T-helper 1 cell (primary cell): ENCODE measurements at places on chromosomes 7 and 10.

DNA sequence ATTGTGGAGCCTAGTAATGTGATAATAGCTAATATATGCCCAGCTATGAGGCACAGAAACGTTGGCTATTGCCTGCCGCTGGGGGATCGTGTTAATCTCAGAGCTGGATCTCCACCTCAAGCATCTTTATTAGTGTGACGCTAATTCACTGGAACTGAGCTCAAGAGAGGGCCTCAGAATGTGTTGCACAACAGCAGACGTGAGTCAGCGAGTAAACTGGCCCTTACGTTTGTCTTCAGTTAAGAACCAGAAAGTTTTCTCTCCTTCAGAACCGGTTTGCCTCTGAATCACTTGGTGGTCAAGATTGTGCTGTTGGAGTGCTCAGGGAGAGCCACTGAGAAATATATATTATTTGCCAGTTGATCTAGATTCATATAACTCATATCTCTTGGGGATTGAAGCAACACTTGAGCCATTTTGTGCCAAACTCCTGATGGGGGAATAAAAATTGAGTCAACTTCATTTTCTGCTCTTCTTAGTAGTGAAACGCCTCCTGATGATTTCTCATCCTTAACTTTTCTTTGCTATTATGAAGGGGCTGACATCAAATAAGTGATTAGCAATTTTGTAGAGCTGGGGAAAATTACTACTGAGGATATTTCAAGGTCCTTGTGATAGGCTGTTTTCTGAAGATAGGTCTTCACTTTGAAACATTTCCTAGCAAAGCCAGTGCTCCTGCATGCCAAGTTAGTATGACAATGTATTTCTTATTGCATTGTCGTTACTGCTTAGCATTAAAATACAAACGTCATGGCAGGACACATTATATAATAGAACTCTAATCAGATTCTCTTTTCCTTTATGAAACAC, 22.3 kb downstream of the BZW2 start:
- no peak for DNase-seq

DNA sequence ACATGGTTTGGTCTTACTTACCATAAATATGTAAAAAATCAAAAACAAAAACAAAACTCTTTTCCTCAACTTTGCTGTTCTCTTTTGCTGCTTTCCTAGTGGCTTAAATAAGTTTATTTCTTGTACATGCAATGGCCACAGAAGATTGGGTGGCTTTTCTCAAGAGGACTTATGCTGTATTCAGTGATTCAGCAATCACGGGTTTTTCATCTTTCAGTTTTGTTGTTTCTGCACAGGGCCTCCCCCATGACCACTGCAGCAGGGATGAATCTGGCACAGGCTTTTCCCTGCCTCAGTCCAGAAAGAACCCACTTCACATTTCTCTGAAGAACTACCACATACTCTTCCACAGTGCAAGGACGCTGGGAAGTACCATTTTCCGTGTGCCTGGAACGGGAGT, 355.0 kb downstream of the RNLS start:
- no peak for DNase-seq

DNA sequence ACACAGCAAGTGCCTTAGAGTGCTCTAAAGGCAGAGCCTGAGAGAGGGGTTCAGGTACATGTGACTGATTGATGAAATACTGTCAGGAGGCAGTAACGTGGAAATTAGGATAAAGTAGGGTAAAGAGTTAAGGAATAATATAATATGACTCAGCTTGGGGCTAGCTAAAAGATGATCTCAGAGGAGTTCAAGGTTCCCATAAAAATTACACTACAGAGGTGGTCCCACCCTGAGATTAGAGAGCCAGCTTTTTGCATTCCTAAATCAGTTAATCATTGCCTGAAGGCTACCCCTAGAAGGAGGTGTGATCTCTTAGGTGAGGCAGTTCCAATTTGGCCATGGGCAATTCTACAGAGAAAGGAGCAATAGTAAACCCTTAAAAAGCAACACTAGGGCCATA, 5.8 kb downstream of the LIPJ start:
- DNase-seq = no peak

DNA sequence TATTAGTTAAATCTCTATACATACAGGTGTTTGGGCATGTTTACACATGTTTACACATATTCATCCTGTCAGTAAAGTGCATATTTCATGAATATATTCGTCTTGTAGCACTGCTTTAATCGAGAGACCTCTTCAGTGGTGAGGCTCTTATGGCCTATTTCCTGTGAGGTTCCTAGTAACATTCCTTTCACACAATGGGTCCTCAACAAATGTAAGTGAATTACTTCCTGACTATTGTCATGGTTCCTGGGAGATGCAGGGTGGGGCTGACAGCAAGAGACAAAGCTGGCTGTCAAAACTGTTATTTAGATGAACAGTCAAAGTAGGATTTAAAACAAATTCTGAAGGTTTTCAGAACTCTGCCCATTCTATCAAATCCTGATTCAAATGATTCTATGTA, 12.4 kb upstream of the SEMA3A start:
- DNase-seq = no peak

GRCh38 chr7:24381894-24382505, 98.0 kb downstream of the NPY start:
- no peak for DNase-seq

GRCh38 chr7:38070718-38071117, 107.3 kb upstream of the STARD3NL start:
- no peak for DNase-seq

DNA sequence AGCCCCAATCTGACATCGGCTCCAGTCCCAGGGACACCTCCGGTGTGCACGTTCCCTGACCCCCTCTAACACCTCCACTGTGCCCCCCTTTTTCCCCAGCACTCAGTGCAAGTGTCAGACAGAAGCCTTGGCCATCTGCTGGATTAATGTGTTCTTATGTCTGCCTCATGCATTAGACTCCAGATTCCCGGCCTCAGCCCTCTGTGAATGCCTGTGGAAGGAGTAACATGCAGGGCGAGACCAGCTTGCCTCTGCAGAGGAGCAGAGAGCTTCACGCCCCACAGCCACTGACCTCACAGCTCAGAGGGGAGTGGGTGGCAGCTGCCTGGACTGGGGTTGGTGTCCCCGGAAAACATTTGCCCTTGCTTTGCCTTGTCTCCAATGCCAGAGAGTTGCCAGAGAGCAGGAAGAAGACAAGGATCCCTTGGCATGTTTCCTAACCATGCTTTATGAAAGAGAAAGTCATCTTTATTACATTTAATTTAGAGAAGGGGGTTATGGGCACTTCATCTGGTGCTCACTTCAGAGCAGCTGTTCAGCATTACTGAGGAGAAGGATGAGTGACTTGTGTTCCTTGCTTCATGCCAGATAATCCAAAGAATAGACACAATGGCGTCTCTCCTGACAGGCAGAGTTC, 91.6 kb upstream of the CXCL12 start:
- DNase-seq = no peak

DNA sequence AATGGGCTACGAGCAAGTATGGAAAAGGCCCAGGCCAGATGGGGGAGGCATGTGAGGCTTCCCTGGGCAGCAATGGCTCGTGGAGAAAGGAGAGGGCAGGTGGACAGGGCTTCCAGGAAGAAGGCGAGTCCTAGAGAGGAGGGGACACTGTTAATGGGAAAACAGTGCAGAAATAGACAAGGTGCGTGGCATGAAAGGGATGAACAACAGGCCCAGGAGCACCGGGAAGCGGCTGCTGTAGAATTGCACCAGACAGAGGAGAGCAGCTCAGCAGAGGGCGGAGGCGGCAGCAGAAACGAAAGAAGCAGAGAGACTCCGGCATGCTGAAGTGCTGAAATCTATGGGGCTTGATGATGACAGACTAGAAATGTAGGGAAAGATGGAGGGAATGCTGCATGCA, 102.1 kb downstream of the PIP4K2A start:
- DNase-seq = no peak

- no peak for DNase-seq
Measured at GRCh38 chr7:44891372-44891771, 6.0 kb upstream of the PURB start.

- DNase-seq = no peak
Measured at GRCh38 chr10:101136007-101136707, 5.1 kb downstream of the TLX1 start.

- no peak for DNase-seq
Measured at GRCh38 chr7:123961771-123962170, 36.7 kb downstream of the SPAM1 start.

- no peak for DNase-seq
Measured at GRCh38 chr10:95431900-95432342, 129.2 kb downstream of the SORBS1 start.

- DNase-seq = no peak
Measured at GRCh38 chr7:9175871-9176270, 742.5 kb downstream of the NXPH1 start.

- no peak for DNase-seq
Measured at GRCh38 chr7:15885678-15886077, 199.2 kb upstream of the MEOX2 start.

GRCh38 chr10:3778692-3779157, 6.3 kb downstream of the KLF6 start:
- no peak for DNase-seq
